ENCODE measurements at places on chromosomes 7 and 10.

DNA sequence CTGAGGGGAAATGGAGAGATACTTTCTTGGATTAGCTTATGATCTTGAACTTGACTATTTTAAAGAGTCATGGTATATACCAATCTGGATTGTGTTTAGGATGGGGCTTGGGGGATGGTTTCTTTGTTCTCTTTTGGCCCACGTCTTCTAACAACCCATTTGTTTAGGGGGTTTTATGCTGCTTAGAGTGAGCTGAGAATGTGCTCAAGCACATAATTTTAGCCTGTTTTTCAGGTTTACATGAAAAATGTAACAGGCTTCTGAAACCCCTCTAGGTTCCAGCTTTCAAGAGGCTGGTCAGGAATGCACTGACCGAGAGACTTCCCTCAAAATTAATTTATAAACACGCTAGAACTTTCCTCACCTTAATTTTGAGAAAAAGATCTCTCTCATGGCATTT, 94.3 kb downstream of the AUTS2 start:
- DNase-seq, result peak; percentile 68

GRCh38 chr10:84175436-84175835, 1.8 kb downstream of the GPR15LG start:
- no peak for DNase-seq

GRCh38 chr7:47370461-47371042, 211.4 kb downstream of the TNS3 start:
- DNase-seq, result no peak

- DNase-seq, result no peak
Observed at GRCh38 chr7:92766461-92767003, 69.8 kb downstream of the CDK6 start.

DNA sequence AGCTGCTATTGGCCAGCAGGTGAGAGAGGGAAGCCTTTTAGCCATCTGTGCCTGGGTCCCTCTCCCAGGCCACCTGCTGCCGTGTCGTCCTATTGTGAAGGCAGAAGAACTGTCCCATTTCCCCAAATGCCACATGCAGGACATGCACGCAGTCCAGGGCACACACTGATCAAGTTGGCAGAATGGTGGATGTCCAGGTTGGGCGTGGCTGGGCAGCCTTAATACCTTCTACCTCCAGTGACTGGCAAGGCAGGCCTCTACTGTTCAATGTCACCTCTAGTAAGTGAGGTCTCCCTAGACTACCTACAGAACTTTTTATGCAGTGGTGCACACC, 37.6 kb downstream of the ALOX5 start:
- DNase-seq, result no peak

GRCh38 chr7:11988186-11988585, 156.2 kb upstream of the THSD7A start:
- DNase-seq, result no peak

GRCh38 chr7:15397159-15397550, 164.7 kb downstream of the AGMO start:
- no peak for DNase-seq

DNA sequence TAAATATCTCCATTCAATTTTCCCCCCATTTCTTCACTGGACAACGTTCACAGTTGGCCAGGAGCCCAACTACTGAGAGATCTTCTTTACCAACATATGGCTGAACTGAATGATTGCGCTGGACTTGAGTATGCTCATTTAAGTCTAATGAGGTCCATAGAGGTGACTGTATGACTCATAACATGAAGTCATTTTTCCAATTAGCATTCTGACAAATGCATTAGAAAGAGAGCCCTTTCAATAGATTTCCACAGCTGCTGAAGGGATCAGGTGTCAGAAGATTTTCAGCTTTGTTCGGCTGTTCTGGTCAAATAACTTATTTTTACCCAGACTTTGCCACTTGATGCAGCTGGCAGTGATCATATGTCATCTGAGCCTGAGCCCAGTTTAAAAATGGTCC, 438.0 kb downstream of the ETV1 start:
- no peak for DNase-seq

GRCh38 chr10:108275895-108276685, 1111.6 kb upstream of the SORCS1 start:
- DNase-seq, result no peak

- DNase-seq, result no peak
Observed at GRCh38 chr10:100496567-100496966, 23.1 kb downstream of the SEC31B start.

DNA sequence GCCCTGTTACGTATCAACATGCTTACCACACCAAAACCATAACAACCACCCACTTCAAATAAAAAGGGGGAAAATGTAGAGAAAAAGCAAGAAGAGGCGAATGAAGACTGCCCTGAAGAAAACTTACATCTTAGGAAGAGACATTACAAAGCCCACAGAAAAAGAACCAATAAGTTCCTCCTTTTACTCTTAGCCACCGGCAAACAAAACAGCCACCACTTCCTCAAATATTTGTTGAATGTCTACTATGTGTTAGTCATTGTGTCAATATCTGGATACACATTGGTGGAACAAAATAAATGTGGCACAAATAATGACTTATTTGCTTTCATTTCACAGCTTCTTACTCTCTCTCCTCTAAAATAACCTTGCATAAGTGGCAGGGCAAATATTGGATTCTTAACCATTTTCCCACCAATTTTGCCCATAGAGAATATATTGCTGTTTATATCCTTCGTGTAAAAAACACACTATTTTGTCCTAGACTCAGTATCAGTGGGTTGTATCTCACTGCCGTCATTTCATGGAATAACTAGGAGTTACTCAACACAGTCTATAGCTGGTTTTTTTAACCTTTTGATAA, 106.8 kb downstream of the ANK3 start:
- DNase-seq, result peak; percentile 34

- DNase-seq, result no peak
Observed at GRCh38 chr10:28199941-28200340, 102.9 kb downstream of the MPP7 start.

- no peak for DNase-seq
Observed at GRCh38 chr7:158317238-158318205, 270.1 kb downstream of the PTPRN2 start.

- peak; percentile 91 for DNase-seq
Observed at GRCh38 chr7:130650611-130651120, 17.9 kb downstream of the COPG2 start.

DNA sequence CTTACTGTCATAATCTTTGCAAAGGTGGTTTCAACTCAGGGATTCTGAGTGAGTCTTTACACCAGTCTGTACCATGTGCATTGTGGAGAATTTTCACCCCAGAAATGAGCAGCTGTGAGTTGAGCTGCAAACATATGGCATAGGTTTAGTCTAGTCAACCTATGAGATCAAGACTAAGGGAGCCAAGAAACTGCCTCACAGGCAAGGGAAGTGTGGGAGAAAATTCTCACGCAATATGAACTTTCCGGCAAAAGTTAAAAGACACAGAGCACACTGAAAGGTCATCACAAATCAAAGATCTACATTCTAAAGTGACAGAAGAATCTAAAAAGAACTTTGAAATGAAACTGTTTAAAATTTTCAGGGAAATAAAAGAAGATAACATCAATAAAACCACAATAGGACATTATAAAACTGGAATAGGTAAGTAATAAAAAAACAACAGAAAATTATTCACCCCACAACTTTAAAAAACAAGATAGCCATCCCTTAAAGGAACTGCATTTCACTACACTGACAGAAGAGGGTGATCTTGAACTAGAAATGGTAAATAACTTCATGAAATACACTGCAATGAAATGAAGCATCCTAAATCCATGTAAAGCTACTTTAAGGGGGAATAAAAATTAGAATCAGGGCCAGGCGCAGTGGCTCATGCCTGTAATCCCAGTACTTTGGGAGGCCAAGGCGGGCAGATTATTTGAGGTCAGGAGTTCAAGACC, 63.5 kb downstream of the LGI1 start:
- DNase-seq, result peak; percentile 47

All from lung (tissue), 17 donors.